ENCODE measurements at places on chromosomes 16 and 17. TPM values are rescaled to one million over a fixed set of nuclear protein-coding genes. Genes with fewer than 3 reads are reported as not detected.

- DNase-seq, result no peak
- H3K27ac ChIP-seq, result no peak overlapping the region
- H3K36me3 ChIP-seq, result no peaks in the 10 kb centered on the region
Observed at GRCh38 chr16:88994695-88995094, 17.7 kb upstream of the CBFA2T3 start.

MT4 gene
- total RNA-seq, result not detected

DNA sequence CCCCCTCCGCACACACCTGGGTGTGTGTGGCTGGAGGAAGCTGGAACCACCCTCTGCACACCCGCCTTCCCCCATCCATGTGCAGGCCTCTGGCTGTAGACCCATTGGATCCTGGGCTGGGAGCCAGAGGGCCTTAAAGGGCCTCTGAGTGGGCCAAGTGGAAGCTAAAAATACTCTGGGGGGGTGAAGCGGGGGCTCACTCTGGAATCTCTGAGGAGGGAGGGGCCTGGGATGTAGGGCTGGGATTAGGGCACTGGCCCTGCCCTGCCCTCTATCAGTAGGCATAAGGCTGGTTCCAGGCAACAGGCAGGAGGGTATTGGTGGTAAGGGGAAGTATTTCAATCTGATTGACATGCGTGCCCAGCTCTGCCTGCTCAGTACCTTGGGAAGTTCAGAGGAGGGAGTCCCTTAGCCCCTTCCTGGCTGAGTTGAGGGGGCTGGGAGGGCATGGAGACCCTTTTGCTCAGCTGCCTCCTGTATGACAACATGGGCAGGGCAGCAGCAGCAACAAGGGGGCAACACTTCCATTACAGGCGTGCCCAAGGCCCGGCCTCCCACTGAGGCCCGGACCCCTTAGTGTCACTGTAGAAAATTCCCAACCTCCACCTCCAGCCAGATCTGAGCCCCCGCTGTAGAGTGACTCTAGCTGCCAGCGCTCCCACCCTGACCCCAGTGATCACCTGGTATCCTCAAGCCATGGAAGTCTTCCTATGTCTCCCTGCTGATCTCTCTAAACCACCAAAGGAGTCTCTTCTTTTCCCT, 5.2 kb downstream of the ITGA3 start:
- peak; percentile 47 for DNase-seq
- no peaks in the 10 kb centered on the region for H3K36me3 ChIP-seq
- H3K4me1 ChIP-seq, result peaks cover 3% of the 10 kb centered on the region
- no peak overlapping the region for H3K27ac ChIP-seq
- H3K4me3 ChIP-seq, result no peak overlapping the region
- peaks cover 31% of the 10 kb centered on the region for H3K27me3 ChIP-seq

LMF1 gene
- total RNA-seq, result 17.2 TPM

- no peaks in the 10 kb centered on the region for H3K27me3 ChIP-seq
- no peak overlapping the region for H3K4me3 ChIP-seq
- H3K36me3 ChIP-seq, result no peaks in the 10 kb centered on the region
- no peak for DNase-seq
- H3K27ac ChIP-seq, result no peak overlapping the region
Observed at GRCh38 chr17:64327201-64327930, 63.3 kb downstream of the PECAM1 start.

All from endodermal cell (in vitro differentiated cells).